ENCODE measurements at places on chromosomes 11 and 22. TPM values are rescaled to one million over a fixed set of nuclear protein-coding genes. Genes with fewer than 3 reads are reported as not detected.

The KRTAP5-9 gene
- total RNA-seq, result not detected

The APOA5 gene
- total RNA-seq, result not detected

The HOATZ gene
- total RNA-seq, result not detected

The TSKU gene
- 39.2 TPM for total RNA-seq

The MPZL2 gene
- total RNA-seq, result 51.5 TPM

The RPS19BP1 gene
- total RNA-seq, result 320 TPM

The NEFH gene
- total RNA-seq, result not detected

The OPCML gene
- total RNA-seq, result not detected

The C11orf16 gene
- total RNA-seq, result not detected

The PTPRJ gene
- total RNA-seq, result 12.8 TPM

The TBX10 gene
- total RNA-seq, result not detected

The RAB39A gene
- not detected for total RNA-seq

The DEUP1 gene
- 0.26 TPM for total RNA-seq

The OR4D6 gene
- not detected for total RNA-seq

The CHRM1 gene
- total RNA-seq, result not detected

The SLC17A6 gene
- not detected for total RNA-seq

The RTCB gene
- total RNA-seq, result 146 TPM

The C11orf87 gene
- total RNA-seq, result not detected

The KDM4D gene
- total RNA-seq, result 2.7 TPM

Data from PC-3 (cell line).